SK-N-MC (cell line): ENCODE measurements at places on chromosomes 3 and 15.

- DNase-seq = no peak
Measured at GRCh38 chr3:72176537-72177041, 391.6 kb upstream of the PROK2 start.

- no peak for DNase-seq
Measured at GRCh38 chr3:28278918-28279317, 37.5 kb downstream of the CMC1 start.

- DNase-seq = no peak
Measured at GRCh38 chr15:35061825-35062737, 23.0 kb downstream of the NANOGP8 start.

GRCh38 chr3:73547427-73548248, 77.1 kb downstream of the PDZRN3 start:
- peak; percentile 60 for DNase-seq

DNA sequence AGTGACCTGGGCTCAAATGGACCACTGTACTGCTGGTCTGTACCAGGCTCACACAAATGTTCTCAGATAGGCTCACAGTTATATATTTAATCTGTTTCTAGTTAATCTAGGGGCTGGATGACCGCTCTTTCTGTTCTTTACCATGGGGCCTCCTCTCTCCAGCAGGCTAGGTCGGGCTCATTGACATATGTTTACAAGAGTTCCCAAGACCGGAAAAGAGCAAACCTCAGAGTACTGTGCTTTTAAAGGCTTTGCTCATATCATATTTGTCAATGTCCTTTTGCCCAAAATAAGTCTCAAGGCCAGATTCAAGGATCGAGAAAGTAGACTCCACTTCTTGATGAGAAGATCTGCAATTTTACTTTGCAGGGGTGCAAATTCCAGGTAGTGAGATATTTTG, 348.0 kb upstream of the EPHA6 start:
- no peak for DNase-seq

DNA sequence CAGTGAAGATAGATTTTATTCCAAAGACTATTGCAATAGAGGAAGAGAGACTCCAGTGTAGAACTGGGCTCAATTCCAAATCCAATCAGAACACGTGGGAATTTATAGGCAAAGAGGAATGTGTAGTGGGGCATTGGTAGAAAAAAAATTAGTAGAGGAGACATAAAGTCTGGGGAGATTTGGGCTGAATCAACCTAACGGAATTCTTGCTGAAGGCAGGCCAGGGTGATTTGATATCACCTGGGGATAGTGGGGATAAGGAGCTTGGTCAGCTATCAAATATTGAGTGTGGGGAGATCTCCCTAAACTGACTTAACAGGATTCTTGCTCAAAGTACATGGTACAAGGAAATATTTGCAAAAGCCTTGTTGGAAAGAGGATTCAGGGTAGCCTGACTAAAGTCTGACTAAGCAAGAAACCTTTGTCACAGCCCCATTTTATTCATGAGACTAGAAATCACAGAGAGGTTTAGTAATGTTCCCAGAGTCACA, 29.6 kb downstream of the SST start:
- DNase-seq = no peak

DNA sequence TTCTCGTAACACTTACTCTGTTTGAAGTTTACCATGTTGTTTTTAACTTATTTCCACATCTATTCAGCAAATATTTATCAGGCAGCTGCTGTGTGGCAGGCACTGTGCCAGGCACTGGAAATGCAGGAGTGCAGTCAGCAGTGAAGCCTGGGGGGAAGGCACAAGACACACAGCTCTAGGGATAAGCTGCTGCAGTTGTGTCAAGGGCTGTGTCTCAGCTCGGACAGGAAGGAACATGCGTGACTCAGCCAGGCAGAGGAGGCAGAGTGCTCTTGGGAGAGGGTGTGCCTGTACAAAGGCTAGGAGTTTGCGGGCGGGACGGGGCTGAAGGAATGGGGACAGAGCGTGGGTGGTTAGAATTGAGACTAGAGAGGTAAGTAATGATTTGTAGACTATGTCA, 24.7 kb downstream of the LYSMD4 start:
- no peak for DNase-seq

GRCh38 chr15:40650479-40650878, 44.5 kb upstream of the RAD51 start:
- DNase-seq = no peak

DNA sequence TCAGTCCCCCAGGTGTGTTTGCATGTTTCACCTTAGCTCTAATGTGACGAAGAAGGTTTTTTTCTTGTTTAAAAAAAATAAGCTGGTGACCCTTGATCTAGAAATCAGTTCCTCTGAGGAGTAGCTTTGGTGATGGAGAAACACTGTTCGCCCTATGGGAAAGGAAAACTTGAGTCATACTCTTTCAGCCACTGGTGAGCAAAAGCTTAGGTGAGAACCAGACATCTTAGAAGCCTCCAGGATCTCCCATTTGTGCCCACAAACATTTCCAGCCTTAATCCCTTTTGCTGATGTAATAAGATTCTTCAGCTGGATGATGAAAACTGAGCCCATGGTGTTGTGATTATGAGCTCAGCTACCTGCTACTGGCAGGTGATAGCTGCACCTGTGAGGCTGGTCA, 37.8 kb downstream of the SLC27A2 start:
- no peak for DNase-seq

GRCh38 chr3:43091481-43091880, 14.4 kb downstream of the POMGNT2 start:
- DNase-seq = no peak

DNA sequence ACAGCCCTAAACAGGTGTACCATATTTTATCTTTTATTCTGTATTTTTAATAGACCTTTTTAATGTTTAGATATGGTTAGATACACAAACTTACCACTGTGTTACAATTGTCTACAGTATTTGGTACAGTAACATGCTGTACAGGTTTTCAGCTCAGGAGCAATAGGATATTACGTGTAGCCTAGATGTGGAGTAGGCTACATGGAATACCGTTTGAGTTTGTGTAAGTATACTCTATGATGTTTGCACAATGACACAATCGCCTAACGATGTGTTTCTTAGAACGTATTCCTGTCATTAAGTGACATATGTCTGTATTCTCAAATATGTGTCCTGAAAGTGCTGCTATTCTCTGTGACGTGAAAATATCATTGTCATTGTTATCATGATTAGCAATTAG, 62.6 kb downstream of the MFSD1 start:
- DNase-seq = no peak

GRCh38 chr3:192940129-192940528, 22.5 kb upstream of the MB21D2 start:
- DNase-seq = peak; percentile 85

GRCh38 chr3:109081746-109082510, 36.0 kb downstream of the MORC1 start:
- no peak for DNase-seq

- no peak for DNase-seq
Measured at GRCh38 chr3:126340596-126340942, 16.6 kb downstream of the KLF15 start.

DNA sequence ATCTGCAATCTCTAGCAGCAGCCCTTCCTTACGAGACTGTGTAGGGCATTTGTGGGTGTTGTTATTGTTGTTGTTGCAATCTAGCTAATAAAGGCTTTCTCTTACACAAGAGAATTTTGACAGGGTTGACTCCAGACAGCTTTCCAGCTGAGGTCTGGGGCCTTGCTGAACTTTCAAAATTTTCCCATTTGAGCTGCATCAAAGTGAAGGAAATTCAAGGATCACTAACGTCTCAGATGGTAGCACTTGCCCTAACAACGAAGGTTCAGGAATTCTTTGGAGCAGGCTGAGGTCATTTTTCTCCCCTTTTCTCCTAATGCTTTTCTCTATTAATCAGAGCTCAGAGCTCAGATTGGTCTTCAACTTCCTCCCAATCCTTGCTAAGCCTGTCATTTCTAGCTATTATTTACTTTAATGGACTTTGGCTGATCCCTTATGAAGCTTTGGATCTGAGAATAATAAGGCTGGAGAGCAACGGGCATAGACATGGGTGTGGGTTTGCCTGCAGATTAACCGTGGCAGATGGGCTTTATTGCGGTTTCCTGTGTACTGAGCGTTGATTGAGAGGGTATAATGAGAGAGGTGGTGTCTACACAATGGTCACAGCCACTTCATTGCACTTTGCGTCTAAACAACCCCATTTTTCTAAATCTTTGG, 614.0 kb upstream of the AGTR1 start:
- DNase-seq = no peak

DNA sequence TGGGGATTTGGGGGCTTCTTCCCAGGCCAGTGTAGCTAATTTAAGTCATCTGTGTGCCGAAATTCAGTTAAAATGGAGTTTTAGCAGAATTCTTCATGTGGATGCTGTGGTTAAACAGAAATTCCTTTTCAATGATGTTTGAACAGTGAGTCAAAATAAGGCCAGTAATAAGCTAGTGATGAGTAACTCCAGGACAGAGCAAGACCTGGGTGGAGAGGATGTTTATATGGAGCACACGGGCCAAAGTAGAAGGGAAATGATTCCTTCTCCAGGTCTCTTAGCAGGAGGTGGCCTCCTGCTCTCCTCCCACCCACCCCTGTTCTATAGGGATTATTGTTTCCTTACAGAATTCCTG, 31.9 kb upstream of the UACA start:
- no peak for DNase-seq

- no peak for DNase-seq
Measured at GRCh38 chr3:73705792-73706191, 81.1 kb upstream of the PDZRN3 start.

DNA sequence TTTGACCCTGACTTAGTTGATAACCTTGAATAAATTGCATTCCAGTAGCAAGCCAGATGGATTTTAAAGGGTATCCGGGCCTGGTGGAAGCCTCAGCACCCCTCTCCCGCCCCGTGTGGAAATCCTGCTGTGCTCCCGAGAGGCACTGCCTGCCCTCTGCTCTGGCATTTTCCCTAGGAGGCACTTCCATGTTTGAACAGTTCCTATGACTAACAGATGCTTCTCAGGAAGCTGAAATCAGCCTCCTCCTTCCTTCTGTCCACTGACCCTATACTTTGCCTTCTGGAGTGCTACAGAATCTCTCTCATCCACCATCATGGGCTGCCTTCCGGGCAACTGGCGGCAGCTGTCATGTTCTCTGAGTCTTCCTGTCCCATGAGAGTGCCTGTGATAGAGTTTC, 90.8 kb downstream of the GABRG3 start:
- no peak for DNase-seq

DNA sequence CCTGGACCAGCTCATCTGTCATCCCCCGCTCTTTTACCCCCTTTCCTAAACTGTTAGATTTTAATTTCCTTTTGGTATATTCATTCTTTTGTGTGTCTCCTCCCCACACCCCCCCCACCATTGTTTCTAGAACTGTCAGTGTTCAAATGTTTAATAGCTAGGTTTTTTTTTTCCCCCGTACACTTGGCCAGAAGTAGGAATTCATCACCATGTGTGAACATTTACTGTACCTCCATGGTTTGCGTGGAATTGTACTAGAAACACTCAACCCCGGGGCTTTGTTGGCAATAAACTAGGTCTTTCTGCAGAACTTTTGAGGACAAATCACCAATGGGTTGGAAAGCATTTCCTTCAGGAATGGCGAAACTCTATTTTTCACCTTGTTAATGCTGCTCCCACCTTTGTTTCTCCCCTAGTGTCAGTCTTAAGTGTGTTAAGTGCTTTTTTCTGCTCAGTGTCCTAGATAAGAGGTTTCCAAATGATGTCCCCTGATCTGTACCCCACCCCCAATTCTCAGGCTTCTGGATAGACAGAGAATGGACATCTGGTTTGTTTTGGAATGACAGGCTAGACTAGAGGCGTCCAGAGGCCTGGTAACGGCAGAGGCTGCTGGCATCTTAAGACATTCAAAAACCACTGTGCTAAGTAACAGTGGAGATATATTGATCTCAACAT, 76.8 kb downstream of the SMAD3 start:
- no peak for DNase-seq

GRCh38 chr15:80838012-80838411, 58.8 kb downstream of the CEMIP start:
- no peak for DNase-seq

GRCh38 chr3:23979569-23979968, 34.5 kb downstream of the NR1D2 start:
- DNase-seq = no peak

DNA sequence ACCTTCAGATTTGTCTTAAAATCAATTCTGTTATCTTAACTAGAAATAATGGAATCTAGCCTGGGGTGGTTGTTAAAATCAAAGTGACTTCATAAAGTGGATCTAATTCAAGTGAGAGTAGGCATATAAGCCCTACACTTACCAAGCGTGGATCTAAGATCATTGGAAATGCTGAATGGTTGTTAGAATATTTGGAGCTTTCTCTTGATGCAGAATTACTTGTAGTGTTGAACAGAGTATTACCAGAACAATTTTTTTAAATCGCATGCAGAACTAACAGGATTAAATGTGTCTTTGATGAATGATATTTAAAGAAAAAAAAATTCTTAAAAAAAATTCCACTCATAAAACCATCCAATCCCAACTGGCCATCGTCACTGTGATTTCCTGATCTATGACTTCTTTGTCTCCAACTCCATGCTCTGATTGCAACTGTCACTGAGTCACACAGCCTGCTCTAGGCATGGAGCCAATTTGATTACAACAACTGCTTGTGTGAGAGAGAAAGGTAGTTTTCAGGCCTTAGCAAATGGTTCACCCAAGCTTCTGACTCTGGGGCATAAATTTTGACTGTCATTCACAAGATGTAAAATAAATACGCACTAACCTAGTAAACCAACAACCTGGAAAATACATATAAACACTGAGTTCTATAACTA, 25.9 kb upstream of the SPRED1 start:
- no peak for DNase-seq

DNA sequence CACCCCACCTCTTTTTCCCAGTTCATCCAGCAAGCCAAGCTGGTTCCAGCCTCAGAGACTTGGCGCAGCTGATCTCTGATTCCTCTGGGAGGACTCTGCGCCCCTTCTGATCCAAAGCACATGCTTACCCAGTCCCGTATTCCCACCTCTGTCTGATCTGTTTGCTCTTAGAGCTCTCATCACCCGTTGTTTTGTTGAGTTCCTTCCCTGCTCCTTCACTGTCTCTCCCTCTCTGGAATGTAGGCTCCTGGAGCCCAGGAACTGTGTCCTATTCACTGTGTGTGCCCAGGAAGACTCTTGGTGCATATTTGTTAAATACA, 1.3 kb upstream of the ZXDC start:
- no peak for DNase-seq

GRCh38 chr3:42263354-42264346, 2.3 kb downstream of the CCK start:
- DNase-seq = no peak

DNA sequence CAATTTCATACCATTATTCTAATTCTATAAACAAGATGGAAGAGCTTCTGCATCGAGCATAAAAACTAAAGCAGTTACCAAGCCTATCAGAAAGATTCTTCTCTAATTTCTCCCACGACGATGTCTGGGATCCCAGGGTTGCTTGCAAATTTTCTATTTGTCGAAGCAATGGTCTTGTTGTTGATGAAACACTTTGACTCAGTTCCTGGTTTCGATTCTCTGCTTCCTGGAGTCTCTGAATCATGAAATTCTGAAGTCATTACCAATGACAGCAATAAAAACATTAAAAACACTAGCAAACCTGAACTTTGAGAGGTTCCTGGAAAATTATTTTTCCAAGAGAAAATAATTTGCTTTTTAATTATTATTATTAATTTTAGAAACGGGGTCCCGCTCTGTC, 18.7 kb downstream of the TMF1 start:
- DNase-seq = no peak

- no peak for DNase-seq
Measured at GRCh38 chr3:143885780-143886427, 37.6 kb upstream of the SLC9A9 start.
